Activated CD4-positive, alpha-beta T cell treated with anti-CD3 and anti-CD28 coated beads for 48 hours (primary cell): ENCODE measurements at places on chromosomes 13 and 19.

DNA sequence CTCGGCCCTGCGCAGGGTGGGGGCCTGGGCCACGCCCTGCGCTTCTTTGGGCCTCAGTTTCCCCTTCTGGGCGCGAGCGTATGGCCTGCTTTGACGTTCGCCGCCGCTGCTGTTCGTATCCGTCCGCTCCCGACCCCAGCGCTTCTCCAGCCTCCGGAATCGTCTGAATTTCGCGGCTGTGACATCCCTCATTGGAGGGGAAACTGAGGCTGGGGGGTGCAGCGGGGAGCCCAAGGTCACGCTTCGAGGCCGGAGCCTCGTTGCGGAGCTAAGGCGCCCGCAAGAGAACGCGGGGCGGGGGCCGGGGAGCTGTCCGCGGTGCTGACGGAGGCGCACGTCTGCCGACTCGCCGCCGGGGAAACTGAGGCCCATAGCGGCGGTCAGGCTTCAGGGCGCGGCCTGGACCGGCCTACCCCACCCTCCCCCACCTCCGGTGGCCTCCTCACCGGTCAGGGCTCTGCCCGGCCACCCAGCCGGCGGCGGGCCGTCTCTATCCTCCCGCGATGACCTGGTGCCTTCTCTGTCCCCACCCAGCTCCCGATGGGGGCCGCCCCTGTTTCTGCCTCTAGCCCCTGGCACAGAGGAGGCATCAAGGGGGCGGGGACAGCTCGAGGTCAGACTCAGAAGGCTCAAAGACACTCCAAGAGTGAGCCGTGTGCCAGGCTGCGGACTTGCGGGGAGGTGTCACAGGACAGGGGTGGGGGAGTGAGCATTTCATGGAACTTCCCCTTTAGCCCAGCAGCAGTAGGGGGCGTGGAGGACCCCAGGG is 3.0 kb upstream of the APC2 start:
- DNase-seq, result no peak

GRCh38 chr19:33910922-33911321 is 114.3 kb downstream of the KCTD15 start:
- no peak for DNase-seq

DNA sequence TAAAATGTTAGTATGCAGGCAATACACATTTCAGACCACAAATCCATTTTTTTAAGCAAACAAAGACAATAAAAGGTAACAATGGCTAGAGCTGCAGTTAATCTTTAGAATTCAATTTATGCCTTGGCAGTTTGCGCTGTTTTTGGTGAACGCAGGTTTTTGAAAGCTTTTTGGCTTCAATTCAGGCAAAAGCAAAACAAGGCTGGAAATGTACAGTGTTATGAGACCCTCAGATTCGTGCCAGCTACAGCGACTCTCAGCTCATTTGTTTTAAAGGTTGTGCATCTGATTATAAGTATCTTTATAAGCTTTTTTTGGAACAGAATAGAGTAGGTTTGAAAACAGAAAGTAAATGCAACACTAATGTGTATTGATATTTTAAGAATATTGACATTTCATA is 63.6 kb upstream of the SOX1 start:
- DNase-seq, result no peak

DNA sequence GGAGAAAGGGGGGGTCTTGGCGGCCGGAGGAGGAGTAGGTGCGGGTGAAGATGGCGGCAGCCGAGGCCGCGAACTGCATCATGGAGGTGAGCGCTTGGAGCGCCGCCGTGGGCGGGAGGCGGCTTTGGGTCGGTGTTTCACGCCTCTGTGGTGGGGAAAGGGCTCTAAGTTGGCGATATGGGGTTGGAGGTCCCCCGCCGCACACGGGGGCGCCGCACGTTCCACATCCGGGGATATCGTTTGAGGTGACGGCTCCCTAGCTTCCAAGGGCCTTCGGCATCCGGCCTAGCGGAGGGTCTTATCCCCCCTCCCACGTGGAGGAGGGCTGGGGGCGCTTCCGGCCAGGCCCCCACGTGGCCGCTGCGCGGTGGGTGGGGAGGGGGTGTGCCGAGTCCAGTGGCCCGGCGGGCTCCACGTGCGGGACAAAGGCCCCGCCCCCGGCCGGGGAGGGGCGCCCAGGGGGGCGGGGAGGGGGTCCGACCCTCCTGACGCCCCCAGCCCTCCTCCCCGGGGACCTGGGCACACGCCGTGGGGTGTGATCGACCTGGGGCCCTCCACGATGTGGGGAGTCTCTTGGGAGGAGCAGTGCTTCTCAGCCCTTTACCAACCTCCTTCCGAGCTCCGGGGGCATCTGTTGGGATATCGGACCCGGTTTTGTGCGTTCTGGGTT is at the start of gene PRMT1:
TSS of gene PRMT1 (plus strand) at position 41 of the 670 bp plus-strand sequence. CDS start at position 51, 10 bp downstream.
- DNase-seq, result peak; percentile 68

GRCh38 chr19:22832031-22832762 is at the start of gene ZNF723:
TSS of gene ZNF723 (plus strand) at chr19:22832291. CDS start at chr19:22832380, 89 bp downstream.
- no peak for DNase-seq

GRCh38 chr19:776549-776948 is 20.7 kb upstream of the PTBP1 start:
- no peak for DNase-seq

GRCh38 chr19:15935167-15935702 is 906 bp upstream of the CYP4F11 start:
- no peak for DNase-seq
